ENCODE measurements at places on chromosomes 11 and 22. TPM values are rescaled to one million over a fixed set of nuclear protein-coding genes. Genes with fewer than 3 reads are reported as not detected.

The VSIG10L2 gene
- not detected for total RNA-seq

The APLNR gene
- 6.8 TPM for total RNA-seq

The LAYN gene
- 4.8 TPM for total RNA-seq

- no peak for DNase-seq
- H3K4me1 ChIP-seq = peaks cover 23% of the 10 kb centered on the region
- no peaks in the 10 kb centered on the region for H3K27me3 ChIP-seq
- peaks cover 27% of the 10 kb centered on the region for H3K36me3 ChIP-seq
Observed at GRCh38 chr11:62892077-62892922, 11.6 kb downstream of the SLC3A2 start.

DNA sequence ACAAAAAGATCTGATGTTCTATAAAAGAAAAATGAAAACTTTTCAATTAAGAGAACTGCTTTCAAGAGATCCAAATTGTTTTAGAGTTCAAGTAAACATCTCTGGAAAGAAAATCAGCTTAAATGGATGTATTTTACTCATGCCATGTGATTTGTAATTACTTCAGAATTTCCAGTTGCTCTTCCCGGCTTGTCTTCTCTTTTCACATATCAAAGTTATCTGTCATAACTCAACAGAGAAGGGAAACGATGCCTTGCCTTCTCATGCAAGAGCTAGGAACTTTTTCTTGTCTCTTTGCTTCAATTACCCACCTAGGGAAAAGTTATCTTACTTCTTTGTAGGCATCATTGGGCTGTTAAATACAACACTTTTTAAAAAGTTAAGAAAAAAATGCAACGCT, 255.2 kb upstream of the POU2AF2 start:
- no peaks in the 10 kb centered on the region for H3K36me3 ChIP-seq
- no peaks in the 10 kb centered on the region for H3K27me3 ChIP-seq
- H3K4me3 ChIP-seq = no peak overlapping the region

All from heart left ventricle (tissue), 16 donors.